Adrenal gland (tissue), 19 donors: ENCODE measurements at places on chromosomes 2 and 18. TPM values are rescaled to one million over a fixed set of nuclear protein-coding genes. Genes with fewer than 3 reads are reported as not detected.

The SLC40A1 gene
- total RNA-seq = 84.1 TPM

DNA sequence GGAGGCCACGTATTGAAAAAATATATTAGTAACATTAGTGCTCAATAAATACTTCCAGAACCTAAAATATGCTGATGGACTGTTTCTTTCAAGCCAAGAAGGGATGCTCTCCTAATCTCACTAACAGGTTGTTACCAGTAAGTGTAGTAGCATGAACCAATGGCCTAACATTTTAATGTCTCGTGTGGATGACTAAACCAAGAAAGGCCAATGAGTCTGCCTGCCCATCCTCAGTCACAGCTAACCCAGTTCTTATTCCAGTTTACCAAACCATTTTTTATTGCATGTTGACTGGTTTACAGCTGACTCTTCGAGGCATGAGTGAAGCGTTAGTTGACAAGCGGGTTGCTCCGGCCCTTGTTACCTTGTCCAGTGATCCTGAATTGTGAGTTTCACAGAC lies 45.1 kb upstream of the TNFRSF11A start:
- DNase-seq = no peak

GRCh38 chr18:6397931-6398566 lies 16.7 kb downstream of the L3MBTL4 start:
- DNase-seq = no peak

GRCh38 chr2:174775571-174775980 lies 11.3 kb upstream of the CHRNA1 start:
- no peak for DNase-seq

DNA sequence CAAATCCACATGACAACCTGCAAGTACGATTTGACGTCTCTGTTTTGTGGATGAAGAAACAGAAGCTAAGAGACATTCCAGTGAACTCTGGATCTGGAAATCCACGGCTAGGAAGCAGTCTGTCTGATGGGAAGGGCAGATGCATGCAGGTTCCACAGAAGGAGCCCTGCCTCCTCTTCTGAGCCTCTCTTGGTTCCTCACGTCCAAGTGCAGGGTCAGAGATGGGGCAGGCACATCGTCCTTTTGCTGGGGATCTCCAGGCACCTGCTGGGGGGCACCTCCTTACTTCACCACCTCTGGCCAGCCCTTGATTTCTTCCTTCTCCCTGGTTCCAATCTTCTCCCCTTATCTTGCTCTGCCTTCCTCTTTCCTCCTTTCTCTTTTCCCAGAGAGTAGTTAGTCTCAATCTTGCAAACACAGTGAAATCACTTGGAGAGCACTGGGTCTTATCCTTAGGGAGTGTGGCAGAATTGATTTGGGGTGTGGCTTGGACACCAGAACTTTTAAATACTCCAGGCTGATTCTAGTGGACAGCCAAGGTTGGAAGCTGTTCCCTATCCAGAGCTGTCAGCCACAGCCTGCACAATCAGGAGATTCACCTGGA lies 137.8 kb downstream of the BCL2 start:
- DNase-seq = no peak

DNA sequence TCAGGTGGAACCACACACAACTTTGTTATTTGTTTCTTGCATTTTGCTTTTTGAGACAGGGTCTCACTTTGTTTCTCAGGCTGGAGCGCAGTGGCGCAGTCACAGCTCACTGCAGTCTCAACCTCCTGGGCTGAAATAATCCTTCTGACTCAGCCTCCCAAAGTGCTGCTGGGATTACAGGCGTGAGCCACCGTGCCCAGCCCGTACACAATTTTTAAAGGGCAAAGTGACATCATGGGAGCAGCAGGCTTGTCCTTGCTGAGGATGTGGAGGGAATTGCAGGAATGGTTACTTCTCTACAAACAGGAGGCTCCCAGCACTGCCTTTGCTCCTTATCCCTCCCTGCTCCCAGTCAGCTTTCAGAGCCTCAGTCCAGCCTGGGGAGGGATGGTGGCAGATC lies 355.9 kb upstream of the KLHL29 start:
- no peak for DNase-seq
